Mesothelial cell of epicardium (in vitro differentiated cells): ENCODE measurements at places on chromosomes 3 and 15.

- H3K27ac ChIP-seq: no peak overlapping the region
- H3K36me3 ChIP-seq: no peaks in the 10 kb centered on the region
- peaks cover 30% of the 10 kb centered on the region for H3K4me1 ChIP-seq
- no peaks in the 10 kb centered on the region for H3K27me3 ChIP-seq
- no peak overlapping the region for H3K4me3 ChIP-seq
- DNase-seq: no peak
Observed at GRCh38 chr3:189094539-189094938, 77.2 kb upstream of the TPRG1 start.

DNA sequence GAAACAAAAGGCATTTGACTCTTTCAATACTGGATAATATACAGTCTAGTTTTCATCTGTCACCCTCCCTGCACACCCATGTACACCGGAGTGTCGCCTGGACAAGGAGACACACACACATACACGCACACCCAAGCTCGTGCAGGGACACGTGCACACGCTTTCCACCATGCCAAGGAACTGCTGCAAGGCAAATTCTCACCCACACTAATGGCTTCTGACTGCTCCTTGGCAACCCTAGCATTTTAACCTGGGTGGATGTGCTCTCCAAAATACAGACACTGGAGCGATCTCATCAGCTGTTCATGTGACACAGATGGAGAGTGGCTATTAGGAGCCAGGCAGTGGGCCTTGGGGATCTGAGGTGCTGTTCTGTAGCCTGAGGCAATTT is 61.6 kb downstream of the MEIS2 start:
- no peak for DNase-seq
- peaks cover 56% of the 10 kb centered on the region for H3K4me1 ChIP-seq
- peak overlapping the region; percentile 87 for H3K27ac ChIP-seq

DNA sequence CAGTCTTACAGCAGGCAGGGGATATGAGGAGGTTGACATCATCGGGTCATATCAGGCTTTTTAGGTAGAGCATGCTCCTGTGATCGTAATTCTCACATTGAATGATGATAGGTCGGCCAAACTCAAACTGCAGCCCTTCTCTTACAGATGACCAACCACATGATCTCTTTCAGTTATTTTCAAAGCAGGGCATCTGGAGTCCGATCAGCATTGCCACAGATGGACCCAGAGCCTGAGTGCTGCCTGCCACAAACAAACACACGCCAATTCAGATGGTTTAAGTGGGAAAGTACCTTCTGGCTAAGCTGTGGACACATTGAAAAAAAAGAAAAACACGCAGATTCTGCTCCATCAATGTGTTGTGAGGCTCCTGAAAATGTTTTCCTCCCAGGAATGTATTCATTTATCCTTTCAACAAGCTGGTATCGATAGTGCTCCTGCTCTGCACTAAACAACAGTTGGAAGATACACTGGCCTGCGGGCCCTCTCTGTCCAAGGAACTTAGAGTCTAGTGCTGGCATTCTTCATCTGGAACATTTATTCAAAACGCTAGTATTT is 31.2 kb downstream of the ARPP21 start:
- peaks cover 28% of the 10 kb centered on the region for H3K27me3 ChIP-seq
- H3K27ac ChIP-seq: no peak overlapping the region
- H3K4me1 ChIP-seq: no peaks in the 10 kb centered on the region
- no peak overlapping the region for H3K4me3 ChIP-seq
- DNase-seq: no peak
- no peaks in the 10 kb centered on the region for H3K36me3 ChIP-seq

DNA sequence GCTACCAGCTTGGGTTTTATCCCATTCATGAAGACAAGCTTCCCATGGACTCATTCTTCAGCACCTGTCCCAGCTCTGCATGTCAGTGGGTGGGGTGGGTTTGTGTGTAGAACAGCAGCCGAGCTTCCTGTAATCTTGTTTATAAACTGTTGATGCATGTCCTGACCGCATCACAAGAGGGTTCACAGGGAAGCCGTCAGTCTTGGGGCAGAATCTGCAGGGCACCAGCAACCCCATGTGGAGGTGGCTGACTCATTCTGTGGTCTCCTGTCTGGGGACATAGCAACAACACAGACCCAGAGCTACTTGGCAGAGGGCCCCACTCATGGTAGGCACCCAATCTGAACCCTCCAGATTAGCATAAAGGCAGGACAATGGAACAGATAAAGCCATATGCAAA is 35.6 kb downstream of the DAPK2 start:
- H3K36me3 ChIP-seq: no peaks in the 10 kb centered on the region
- peaks cover 6% of the 10 kb centered on the region for H3K27me3 ChIP-seq
- no peak overlapping the region for H3K4me3 ChIP-seq
- no peak for DNase-seq
- no peak overlapping the region for H3K27ac ChIP-seq

DNA sequence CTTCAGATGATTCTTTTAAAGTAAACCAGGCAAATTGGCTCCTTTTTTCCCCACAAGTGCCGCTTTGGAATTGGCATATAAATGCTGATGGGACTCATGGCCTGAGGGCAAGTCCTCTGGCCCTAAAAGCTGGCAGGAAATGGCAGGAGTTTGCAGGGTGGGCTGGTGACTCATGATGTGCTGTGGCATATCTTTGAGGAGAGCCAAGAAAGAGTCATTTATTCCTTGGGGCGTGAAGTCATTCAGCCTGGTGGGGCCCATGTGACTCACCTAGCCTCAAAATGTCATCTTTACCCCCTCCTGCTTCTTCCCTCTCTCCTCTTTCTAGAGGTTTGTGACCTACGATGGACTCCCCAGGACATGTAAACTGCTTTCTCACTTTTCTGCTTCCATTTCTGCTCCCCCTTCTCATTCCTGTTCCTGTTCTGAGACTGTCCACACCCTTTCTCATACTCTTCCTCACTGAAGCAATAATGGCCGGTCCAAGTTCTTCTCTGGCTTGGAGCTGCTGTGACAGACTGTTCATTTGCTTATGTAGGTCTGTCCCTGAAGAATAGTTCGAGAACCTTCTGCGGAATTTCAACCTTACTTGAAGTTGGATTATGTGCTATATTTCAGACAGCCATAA is 326.1 kb downstream of the SATB1 start:
- H3K27ac ChIP-seq: no peak overlapping the region
- no peaks in the 10 kb centered on the region for H3K27me3 ChIP-seq
- DNase-seq: no peak
- H3K36me3 ChIP-seq: peaks cover 17% of the 10 kb centered on the region

- H3K27ac ChIP-seq: no peak overlapping the region
- no peak for DNase-seq
- H3K4me3 ChIP-seq: no peak overlapping the region
- no peaks in the 10 kb centered on the region for H3K36me3 ChIP-seq
- H3K27me3 ChIP-seq: no peaks in the 10 kb centered on the region
- H3K4me1 ChIP-seq: peaks cover 9% of the 10 kb centered on the region
Observed at GRCh38 chr15:26126070-26126469, 262.9 kb upstream of the ATP10A start.

DNA sequence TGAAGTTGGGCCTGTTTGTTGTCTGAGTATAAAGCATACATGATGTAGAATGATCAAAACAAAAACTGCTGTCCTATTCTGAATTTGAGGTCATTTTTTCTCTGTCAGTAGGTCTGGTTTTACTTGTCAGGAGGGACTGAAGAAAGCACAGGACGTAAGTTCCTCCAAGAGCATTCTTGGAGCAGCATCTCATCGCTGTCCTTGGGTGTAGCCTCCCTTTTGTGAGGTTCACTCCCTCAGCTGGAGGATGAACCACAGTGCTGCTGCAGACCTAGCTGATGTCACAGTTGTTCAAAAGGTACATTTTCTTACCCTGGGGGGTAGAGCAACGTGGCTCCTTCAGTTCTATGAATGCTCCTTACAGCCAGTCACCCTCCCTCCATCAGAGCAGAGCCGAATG is 490.0 kb upstream of the TBL1XR1 start:
- no peak overlapping the region for H3K4me3 ChIP-seq
- no peak for DNase-seq
- no peaks in the 10 kb centered on the region for H3K36me3 ChIP-seq
- H3K27me3 ChIP-seq: no peaks in the 10 kb centered on the region

DNA sequence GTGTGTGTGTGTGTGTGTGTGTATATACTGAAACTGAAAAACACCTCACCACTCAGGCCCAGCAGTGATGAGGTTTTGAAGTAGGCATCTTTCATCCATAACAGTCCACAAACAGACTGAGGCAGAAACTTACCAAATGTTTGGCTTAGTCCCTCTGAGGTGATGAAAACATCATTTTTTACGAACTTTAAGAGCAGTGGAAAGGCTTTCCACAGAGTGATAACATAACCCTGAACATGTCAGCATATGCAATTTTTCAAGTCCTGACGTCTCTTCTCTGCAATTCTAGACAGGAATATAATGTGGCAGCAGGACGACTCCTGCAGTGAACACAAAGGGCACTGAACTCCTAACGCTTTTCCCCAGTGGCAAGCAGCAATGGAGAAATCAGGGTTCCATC is 247.0 kb upstream of the THBS1 start:
- H3K27me3 ChIP-seq: peaks cover 2% of the 10 kb centered on the region
- no peaks in the 10 kb centered on the region for H3K36me3 ChIP-seq
- H3K4me1 ChIP-seq: peaks cover 36% of the 10 kb centered on the region
- H3K27ac ChIP-seq: no peak overlapping the region

DNA sequence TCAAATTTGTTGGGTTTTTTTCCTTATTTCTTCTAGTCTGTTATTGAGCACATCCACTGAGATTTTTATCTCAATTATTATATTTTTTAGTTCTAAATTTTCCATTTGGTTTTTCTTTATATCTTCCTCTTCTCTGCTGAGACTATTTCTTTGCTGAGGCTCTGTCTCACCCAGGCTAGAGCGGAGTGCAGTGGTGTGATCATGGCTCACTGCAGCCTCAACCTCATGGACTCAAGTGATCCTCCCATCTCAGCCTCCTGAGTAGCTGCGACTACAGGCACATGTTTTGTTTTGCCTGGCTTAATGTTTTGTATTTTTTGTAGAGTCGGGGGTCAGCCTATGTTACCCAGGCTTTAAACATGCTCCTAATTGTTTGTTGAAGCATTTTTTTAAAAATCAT is 10.2 kb downstream of the CTDSPL start:
- no peak overlapping the region for H3K27ac ChIP-seq
- H3K27me3 ChIP-seq: no peaks in the 10 kb centered on the region
- DNase-seq: no peak
- H3K4me3 ChIP-seq: no peak overlapping the region
- H3K4me1 ChIP-seq: no peaks in the 10 kb centered on the region
- H3K36me3 ChIP-seq: peaks cover 30% of the 10 kb centered on the region

- H3K36me3 ChIP-seq: peaks cover 73% of the 10 kb centered on the region
- no peak overlapping the region for H3K27ac ChIP-seq
- no peaks in the 10 kb centered on the region for H3K4me1 ChIP-seq
- no peak for DNase-seq
Observed at GRCh38 chr15:84621358-84621979, 20.7 kb downstream of the ZSCAN2 start.

DNA sequence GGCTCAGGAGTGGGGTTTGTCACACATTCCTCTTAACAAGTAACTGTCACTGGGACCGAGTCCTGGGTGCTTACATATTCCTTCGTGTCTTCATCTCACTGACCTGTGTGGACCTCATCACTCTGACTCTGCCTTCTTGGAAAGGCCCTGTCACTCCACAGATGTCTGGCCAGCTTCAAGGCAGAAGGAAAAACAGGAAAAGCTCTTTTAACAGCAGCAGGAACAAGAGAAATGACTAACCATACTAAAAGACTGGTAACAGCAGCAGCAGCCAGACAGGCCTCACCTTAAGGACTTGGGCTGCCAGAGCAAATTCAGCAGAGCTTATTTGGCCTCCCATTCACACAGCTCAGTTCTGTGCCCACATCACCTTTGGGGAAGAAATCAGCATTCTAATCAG is 68.1 kb downstream of the USF3 start:
- DNase-seq: no peak
- peaks cover 1% of the 10 kb centered on the region for H3K4me1 ChIP-seq
- H3K27me3 ChIP-seq: peaks cover 36% of the 10 kb centered on the region
- H3K27ac ChIP-seq: no peak overlapping the region
- H3K36me3 ChIP-seq: no peaks in the 10 kb centered on the region

DNA sequence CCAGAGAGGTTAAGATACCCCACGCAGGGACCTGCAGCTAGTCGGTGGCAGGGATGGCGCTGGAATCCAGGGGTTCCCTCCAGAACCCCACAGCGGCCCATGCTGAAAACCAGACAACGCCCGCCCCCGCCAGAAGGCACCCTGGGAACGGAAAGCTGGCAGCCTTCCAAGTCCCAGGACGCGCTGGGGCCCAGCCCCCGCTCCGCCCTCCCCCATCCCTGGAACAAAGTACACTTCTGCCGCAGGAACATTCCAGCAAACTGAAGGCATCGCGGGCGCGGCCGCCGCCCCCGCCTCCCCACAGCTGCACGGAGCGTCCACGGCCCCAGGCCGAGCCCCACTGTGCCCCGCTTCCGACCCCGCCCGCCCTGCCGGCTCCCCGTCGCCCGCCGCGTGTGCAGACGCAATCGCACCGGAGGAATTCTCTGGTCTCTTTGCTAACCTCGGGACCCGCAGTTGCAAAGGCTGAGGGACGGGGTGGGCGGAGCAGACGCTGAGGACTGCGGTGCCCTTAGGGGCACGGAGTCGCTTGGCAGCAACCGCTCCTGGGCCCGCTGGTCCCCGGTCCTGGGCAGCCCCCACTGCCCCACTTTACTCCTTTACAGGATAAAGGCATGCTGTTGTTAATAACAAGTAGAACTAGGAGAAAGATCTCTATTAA is 44.8 kb upstream of the RNU6-1 start:
- peaks cover 51% of the 10 kb centered on the region for H3K4me1 ChIP-seq
- H3K36me3 ChIP-seq: peaks cover 2% of the 10 kb centered on the region
- H3K27me3 ChIP-seq: no peaks in the 10 kb centered on the region

DNA sequence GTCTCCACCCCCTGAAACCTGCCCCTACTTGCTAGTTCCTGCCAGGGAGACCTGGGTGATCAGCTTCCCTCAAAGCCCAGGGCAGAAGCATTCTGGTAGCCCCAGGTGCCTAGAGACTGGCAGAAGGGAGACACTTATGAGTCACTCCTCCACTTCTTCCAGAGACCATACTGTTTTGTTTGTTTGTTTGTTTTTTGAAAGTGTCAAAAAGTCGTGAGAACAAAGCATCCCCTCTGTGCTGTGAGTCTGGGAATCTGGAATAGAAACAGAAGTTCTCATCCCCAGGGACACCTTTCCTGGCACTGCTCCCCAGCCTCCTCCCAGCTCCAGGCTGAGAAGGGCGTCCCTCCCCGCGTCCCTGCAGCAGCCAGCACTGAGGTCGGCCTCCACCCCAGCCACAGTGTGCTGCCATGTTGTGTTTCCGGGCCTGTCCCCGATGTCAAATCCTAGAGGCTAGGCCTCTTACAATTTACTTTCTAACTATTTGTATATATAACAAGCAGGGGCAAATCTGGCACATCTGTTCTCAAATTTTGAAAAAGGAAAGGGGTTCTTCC is 573.0 kb downstream of the RBMS3 start:
- no peak for DNase-seq
- no peaks in the 10 kb centered on the region for H3K4me1 ChIP-seq
- no peak overlapping the region for H3K27ac ChIP-seq
- H3K4me3 ChIP-seq: no peak overlapping the region
- no peaks in the 10 kb centered on the region for H3K27me3 ChIP-seq

DNA sequence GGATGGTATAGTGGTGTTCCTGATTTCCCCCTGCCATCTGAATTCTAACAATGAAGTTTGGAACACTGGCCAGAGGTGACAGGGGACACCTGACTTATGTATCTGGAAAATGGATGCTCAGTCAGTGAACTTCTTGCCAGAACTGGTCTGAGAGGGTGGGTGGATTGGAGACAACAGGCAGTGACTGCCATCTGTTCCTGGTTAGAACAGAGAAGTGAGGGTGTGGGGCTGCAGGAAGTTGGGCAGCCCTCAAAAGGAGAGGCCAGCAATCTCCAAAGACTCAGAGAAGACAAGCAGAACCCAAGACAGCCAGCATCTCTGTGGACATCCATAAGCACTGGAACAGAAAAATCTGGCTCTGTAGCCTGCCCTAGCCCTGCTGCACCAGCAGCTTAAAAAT is 50.5 kb downstream of the ANP32A start:
- no peaks in the 10 kb centered on the region for H3K27me3 ChIP-seq
- no peaks in the 10 kb centered on the region for H3K4me1 ChIP-seq
- DNase-seq: no peak
- no peak overlapping the region for H3K4me3 ChIP-seq
